ENCODE measurements at places on chromosomes 6 and 20.

DNA sequence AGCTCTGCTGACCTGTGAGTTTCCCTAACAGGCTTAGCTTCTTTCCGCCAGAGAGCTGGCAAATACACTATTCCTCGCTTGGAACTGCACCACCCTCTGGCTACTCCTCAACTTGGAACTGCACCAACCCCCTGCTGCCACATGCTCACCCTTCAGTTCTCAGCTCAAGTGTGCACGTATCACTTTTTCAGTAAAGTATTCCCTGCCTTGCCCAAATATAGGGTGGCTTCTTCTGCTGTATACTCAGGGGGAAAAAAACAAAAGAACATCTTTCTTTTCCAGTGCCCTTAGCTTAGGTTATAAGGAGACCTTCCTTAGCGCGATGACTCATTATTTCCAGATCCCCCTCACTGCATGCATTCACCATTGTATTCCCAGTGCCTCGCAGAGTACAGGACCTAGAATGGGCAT is 21.2 kb downstream of the GNAS-AS1 start:
- DNase-seq: no peak

DNA sequence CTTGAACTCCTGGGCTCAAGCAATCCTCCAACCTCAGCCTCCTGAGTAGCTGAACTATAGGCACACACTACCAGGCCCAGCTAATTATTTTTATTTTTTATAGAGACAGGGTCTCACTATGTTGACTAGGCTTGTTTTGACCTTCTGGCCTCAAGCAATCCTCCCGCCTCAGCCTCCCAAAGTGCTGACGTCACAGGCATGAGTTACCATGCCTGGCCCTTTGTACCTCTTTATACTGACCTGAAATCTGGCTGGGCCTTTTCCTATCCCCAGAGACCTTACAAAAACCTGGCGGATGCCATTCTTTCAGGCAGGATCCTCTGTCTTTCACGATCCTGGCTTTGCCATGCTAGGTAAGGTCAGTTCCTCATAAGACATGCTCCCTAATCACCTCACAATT is 11.5 kb downstream of the WFDC3 start:
- no peak for DNase-seq

GRCh38 chr20:45487231-45487635 is 17.7 kb downstream of the WFDC2 start:
- DNase-seq: no peak

- no peak for DNase-seq
Observed at GRCh38 chr6:24522228-24523176, 27.7 kb downstream of the ALDH5A1 start.

DNA sequence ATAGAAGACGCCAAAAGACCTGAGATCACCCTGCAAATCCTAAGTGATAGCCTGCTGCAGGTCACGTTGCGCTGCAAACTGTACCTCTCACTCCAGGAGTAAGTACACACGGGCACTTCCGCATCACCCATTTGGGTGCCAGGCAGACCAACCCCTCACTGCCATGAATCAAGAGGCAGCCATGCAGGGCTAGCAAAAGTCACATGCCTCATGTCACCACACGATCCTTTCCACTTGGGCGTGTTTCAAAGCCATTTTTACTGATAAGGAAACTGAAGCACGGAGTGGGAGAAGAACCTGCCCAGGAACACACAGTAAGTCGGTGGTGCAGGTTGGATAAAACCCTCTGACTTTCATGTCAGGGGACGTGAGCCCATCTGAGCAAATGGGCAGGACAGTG is 37.0 kb downstream of the BPIFB1 start:
- DNase-seq: no peak

- no peak for DNase-seq
Observed at GRCh38 chr6:20564269-20564668, 30.0 kb downstream of the CDKAL1 start.

DNA sequence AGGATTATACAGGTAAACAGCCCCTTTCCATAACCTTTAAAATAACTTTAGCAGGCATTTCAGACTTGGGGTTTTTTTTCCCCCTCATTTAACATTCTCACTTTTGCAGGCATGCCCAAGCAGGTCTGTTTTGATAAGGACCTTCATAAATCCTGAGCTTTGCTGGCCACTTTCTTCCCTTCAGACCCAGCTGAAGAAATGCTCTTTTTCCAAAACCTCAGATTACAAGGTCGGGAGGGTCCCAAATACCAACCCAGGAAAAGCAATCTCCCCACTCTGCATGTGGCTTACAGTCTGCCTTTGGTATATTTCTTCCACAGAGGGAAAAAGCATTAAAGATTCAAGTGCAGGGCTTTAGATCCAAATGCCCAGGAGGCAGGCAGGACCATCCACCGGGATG is 6.8 kb downstream of the NFATC2 start:
- no peak for DNase-seq

Data from HFF-Myc (cell line).